ENCODE measurements at places on chromosomes 5 and 9.

- DNase-seq: no peak
Measured at GRCh38 chr5:116569999-116570398, 4.6 kb downstream of the SEMA6A start.

DNA sequence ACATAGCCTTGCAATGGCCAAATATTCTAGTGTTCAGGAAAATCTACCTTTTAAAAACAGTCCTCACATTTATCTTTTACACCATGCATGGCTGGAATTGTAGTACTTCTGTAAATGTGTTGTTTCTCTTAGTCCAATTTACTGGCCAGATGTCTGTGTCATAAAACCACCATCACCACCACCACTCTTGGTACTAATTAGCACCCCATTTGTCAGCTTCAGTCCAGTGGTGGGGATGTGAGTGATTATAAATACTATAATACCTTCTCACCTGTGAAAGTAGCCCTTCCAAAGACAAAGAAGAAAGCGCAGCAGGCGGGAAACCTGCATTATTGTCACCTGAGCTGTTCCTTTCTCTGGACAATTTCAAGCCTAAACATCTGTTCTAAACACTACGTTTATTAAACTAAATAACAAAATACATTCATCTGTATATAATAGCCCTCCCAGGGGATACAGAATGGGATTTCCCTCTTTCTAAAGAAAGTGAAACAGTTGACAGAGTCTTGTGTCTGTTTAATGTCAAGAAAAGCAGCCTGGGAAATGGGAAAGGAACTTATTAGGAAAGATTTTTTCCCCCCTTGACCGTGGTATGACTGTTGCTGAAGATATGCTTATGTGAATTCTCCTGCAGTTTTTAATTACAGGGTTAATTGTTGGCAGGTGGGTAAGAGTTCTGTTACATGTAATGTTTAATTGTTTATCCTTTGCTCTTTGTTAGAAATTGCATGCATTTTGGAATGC lies 144.5 kb upstream of the NUDT12 start:
- peak; percentile 85 for DNase-seq

DNA sequence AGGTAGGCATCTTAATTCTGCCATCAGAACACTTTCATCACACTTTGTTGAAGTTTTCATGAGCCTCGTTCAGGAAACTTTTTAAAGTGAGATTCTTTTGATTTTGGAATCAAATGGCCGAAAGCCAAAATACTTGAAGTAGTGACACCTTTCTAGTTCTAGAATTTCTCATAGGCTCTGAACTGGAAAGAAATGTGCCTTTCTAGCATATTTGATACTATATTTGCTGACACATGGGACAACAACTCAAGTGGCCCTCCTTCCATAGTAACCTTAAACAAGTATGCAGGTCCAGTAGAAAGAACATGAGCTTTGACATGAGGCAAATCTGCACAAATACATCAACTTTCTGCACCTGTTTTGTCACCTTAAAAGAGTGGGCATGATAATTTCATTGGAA lies 22.0 kb upstream of the DMRTA1 start:
- DNase-seq: no peak

DNA sequence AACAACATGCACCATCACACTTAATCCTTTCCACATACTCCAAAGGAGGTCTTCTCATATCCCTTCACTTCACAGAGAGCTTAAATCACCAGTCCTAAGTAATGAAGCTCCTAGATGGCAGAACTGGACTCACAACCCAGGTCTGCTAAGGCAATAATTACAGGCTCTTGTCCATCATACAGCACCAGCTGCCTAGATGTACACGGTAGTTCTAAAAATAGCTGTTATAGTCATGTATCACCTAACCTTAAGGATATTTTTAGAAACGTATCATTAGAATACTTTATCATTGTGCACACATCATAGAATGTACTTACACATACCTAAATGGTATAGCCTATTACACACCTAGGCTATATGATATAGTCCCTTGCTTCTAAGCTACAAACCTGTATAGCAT lies 644.6 kb upstream of the RGMB start:
- DNase-seq: no peak

GRCh38 chr9:135290566-135290965 lies 189.0 kb upstream of the PPP1R26 start:
- DNase-seq: no peak

DNA sequence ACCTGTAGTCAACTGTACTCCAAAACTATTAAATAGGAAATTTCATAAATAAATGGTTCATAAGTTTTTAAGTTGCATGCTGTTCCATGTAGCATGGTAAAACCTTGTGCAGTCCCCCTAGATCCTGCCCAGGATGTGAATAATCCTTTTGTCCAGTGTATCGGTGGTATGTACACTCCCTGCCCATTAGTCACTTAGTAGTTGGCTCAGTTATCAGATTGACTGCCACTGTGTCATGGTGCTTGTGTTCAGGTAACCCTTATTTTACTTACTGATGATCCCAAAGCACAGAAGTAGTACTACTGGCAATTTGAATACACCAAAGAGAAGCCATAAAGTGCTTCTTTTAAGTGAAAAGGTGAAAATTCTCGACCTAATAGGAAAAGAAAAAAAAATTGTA lies 134.2 kb downstream of the RNF180 start:
- no peak for DNase-seq

DNA sequence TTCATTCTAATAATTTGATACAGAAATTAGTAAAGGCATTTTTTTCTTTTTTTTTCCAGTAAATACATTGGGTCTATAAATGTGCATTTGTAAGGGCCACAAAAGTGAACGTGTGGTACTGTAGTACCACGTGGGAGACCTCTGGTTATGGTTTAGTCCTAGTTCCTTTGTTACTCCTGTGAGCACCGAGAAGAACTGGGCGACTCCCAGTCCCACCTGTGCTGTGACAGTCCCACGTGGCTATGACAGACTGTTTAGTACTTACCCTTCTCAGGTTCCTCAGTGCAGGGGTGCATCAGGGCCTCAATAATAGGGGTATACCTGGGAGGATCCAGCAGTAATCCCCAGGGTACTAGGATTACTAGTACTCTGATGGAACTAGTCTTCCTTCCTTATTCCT lies 49.3 kb downstream of the LRRC70 start:
- DNase-seq: no peak

DNA sequence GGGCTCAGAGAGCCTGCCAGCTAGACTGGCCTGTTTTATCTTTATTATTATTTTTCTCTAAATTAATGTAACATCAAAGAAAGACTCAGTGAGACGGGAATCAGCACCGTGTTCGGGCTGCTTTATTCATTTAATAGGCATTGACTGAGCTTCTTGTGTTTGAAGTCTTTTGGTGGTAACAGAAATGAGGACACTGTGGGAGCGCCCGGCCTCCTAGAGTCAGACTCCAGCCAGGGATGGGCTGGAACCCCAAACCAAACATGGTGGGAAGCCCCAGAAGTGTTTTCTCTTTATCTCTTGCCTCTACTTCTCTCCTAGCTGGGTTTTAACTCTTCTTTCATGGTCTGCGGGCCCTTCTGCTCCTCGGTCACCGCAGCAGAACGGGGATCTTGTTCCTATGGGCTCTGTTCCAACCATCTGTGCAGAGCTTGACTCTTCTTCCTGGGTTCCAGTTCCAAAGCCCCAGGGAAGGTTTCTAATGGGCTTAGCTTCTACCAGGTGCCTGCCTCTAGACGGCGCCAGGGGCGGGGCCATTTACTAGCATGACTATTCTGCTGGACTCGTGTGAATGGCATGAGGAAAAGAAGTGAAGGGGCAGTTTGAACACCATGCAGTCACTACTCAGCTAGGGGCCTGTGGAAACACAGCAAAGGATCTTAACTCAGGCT lies 123.8 kb downstream of the FGF18 start:
- peak; percentile 22 for DNase-seq

GRCh38 chr5:135240781-135241360 lies 158.2 kb downstream of the MACROH2A1 start:
- no peak for DNase-seq

DNA sequence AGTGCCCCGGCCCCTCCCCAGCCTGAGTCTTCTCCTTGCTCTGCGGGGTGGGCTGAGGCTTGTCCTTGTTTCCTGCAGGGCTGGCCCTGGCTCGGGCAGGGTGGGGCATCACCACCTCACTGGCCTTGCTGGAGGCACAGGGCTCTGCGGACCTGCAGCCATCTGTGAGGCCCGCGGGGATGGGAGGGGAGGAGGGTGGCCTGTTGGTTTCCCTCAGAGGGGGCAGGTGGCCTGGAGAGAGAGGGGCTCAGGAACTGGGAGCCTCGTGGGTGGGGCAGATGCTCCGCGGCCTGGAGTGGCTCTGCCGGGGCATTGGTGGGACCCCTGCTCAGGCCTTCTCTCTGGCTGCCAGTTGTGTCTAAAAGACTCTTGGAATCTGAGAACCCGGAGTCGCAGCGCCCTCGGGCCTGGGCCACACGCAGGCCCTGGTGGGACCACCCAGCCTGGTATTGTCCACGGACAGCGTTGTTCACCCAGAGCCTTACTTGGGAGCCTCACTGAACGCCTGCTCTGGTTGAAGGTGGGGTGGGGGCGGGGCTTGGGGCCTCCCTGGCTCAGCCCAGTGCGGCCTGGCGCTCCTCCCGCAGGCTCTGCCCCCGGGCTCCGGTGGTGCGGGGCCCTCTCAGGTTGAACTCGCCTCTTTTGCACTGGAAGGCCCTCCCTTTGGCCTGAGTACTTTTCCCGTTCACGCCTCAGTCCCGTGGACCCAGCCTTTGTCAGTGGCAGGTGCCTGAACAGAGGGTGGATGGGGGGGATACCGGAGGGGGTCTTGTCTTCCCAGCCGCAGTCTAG lies 111.3 kb downstream of the RXRA start:
- DNase-seq: peak; percentile 55

- DNase-seq: no peak
Measured at GRCh38 chr5:139654464-139654863, 6.3 kb downstream of the CXXC5 start.

DNA sequence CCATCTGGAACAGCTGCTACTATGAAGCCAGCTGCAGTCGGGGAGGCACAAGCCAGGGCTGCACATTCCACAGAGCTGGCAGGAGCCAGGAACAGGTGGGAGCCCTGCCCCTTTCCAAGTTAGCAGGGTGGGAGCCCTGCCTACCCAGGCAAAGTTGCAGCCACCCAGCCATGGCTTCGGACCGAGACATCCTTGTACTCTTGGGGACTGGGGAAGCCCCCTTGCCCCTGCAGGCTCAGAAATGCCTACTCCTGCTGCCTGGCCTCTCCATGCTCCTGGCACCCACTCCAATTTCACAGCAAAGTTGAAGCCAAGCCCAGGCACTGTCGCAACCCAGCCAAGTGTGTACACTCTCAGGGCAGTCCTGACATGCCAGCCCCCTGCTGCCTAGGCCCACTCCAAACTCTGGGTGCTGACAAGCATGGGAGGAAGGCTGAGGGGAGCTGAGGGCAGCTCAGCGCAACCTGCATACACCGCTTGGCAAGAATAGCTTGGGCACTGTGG lies 165.1 kb downstream of the RNF180 start:
- peak; percentile 92 for DNase-seq

DNA sequence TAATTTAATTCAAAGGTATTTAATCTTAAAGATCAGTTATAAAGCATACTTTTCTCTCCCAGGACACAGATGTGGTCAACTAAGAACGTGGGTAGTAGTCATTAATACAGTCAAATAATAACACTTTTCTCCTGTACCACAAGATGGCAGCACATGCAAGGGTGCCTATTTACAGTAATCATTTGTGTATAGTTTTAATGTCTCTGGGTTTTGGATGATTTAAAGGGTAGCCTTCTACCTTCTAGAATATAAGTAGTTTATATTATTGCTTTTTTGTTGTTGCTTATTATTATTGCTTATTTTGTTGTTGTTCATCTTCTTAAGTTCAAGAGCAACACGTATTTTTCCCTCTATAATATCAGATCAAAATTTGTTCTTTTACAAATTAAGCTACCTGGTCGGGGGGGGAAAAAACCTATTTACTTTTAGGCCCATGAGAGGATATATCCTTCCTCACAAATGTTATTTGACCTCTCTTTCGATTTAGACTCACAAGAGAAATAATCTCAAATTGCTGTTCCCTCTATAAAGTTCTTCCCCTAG lies 59.6 kb upstream of the SLC27A6 start:
- peak; percentile 87 for DNase-seq

GRCh38 chr9:81632599-81632998 lies 56.7 kb downstream of the TLE1 start:
- no peak for DNase-seq

GRCh38 chr9:98191671-98192502 lies 550 bp downstream of the CORO2A start:
- DNase-seq: no peak

GRCh38 chr5:60209146-60209840 lies 315.8 kb upstream of the PDE4D start:
- DNase-seq: no peak

DNA sequence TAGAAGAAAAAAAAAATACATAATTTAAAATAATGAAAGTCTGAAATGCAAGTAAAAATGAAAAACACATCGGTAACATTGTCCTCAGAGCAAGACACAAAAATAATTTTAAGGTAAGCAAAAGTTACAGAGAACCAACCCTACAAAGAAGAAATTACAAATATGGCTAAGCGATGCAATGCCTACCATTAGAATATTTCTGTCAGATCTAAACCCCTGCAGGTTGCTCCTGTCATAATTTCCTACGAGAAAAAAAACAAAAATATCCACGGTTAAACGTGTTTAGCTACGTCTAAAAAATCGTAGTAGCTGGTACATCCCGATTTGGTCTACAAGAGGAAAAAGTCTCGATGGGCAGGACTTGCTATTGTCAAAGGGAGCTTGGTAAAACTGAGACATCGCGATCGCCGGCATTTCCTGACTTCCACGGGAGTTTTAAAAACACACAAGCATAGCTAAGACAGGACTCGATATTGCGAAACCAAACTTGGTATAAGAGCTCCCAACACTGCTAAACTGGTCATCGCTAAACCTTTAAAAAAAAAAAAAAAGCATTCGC lies 1.1 kb upstream of the ANXA2R start:
- DNase-seq: no peak

DNA sequence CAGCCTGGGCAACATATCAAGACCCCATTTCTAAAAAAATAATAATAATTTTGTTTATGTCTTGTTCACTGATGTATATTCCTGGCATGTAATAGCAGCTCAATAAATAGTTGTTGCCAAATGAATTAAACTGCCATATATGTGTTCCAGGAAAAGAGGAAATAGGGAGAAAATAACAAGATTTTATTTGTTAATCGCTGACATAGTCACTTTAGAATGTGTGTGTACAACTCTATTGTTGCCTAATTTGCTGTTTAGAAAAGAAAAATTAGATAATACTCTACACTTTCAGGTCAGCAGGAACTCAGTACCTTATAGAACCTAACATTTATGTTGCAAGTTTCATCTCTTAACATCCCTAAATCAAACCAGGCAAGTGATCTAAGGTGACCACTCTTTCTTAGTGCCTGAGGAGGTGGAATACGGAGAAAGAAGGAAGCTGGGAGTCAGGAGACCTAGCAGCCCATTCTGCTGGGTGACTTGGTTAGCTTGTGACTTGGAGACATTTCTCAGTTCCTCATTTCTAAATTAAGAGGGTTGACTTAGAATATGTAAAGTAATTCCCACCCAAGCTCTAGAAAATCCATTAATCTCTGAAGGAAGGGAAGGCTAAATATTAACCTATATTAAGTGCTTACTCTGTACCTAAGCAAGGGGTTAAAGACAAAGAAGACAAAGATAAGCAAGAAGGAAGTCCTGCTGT lies 110.3 kb upstream of the IQGAP2 start:
- DNase-seq: no peak

- peak; percentile 4 for DNase-seq
Measured at GRCh38 chr5:91712718-91713117, 329.6 kb upstream of the ARRDC3 start.

GRCh38 chr9:37706290-37706689 lies 47.3 kb upstream of the TRMT10B start:
- no peak for DNase-seq

All from tongue (tissue), 3 donors.